HL-60 (cell line): ENCODE measurements at places on chromosomes 12 and 14.

DNA sequence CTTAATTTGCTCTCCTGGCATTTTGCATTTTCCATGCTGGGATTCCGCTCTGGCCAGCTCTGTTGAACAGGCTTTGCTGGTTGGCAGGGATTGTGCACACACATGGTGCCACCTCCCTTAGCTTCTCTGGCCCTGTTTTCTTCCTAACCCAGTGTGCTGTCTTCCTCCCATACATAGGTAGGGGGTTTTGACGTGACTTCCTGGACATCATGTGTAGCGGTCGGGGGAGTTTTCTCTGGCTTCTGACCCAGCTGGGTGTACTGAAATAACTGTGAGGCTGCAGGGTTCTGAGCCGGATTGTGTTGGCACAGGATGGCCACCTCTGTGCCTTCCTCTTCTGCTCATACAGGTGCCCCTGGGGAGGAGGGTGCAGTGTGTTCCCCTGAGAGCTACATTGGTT, 25.7 kb downstream of the C14orf132 start:
- no peak for DNase-seq

GRCh38 chr14:106530423-106531107, 1004.2 kb downstream of the TMEM121 start:
- DNase-seq = no peak

DNA sequence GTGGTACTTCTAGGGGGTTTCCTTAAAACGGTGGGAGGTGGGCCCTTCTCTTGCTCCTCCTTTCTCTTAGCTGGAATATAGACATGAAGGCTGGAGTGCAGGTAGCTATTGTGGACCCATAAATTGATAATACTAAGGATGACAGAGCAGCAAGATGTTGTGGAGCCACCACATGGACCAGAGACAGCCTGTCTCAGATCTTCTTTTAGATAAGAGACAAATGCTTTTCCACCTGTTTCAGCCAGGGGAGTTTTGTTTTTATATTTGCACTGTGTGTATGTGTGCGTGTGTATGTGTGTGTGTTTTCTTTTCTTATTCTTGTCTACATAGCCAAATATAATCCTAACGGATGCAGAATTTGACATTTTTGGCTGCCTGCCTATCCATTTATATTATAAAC, 62.9 kb upstream of the HIF1A start:
- DNase-seq = no peak

- DNase-seq = no peak
These were observed 6.0 kb downstream of the PSMB11 start for GRCh38 chr14:23047751-23048693.

DNA sequence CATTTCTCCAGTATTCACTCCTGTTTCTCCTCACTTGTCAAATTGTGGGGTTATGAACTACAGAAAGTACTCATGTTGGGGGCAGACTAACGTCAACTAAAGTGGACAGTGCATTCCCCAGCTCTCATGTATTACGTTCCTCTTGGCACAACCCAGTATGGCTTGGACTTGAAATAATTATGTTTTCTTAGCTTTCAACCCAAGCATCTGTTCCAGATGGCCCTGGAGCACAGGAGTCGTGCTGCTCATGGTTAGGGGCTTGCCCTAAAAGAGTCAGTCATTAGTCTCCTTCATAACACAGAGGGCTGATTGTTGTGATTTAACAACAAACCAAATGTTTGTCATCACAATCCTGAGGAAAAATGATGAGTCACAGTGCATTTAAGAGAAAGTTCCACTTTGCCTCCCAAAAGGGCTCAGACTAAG, 154.4 kb downstream of the RPAP3 start:
- DNase-seq = no peak

DNA sequence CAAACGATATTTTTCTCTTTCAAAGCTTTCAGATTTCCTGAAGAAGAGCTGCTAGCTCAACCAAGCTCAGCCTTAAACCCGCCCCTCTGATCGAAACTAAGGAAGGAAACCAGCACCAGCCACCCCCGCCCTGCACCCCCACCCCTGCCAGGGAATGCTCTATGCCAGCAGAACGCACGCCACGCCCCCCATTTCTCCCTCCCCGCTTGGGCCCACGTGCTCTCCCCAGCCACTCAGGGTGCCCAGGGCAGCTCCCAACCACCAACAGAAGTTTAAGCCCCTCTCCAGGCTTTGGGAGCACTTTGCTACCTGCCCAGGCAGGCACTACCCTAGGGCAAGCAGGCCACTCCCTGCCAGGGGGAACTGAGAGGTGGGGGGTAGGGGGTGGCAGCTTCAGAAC, 18.8 kb upstream of the KRT78 start:
- DNase-seq = no peak

DNA sequence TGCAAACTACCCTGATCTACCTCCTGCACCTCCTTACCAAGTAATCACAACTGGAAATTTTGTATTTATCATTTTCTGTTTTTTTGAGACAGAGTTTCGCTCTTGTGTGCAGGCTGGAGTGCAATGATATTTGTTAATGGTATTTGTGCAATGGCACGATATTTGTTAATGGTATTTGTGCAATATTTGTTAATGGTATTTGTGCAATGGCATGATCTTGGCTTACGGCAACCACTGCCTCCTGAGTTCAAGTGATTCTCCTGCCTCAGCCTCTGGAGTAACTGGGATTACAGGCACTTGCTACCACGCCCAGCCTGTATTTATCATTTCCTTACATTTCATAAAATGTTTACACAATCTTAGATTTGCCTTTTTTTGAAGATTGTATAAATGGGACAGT, 5.7 kb upstream of the NECAP1 start:
- no peak for DNase-seq

GRCh38 chr12:89709995-89710872, 1.6 kb upstream of the ATP2B1 start:
- DNase-seq = peak; percentile 41

- DNase-seq = no peak
These were observed 74.3 kb downstream of the IGF1 start for GRCh38 chr12:102406033-102406584.

DNA sequence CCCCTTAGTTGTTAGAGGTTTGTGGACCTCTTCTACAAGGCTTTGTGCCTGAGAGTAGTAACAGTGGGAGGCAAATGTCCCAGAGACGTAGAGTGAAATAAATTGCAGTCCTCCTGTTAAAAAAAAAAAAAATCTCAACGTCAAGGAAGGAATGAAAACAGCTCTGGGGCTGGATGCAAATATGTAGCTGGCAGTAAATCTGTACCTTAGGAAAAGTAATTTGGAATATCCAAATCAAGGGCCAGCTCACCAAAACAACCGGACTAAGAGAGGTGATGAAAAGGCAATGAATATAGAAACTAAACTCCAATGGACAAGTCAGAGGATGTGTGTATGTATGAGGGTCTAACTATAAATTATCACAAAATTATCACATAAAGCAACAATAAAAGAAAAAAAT, 27.0 kb downstream of the SINHCAF start:
- DNase-seq = no peak

GRCh38 chr14:80419345-80419744, 208.0 kb upstream of the DIO2 start:
- no peak for DNase-seq

GRCh38 chr12:452667-453210, 7.0 kb upstream of the B4GALNT3 start:
- peak; percentile 73 for DNase-seq

- no peak for DNase-seq
These were observed 30.8 kb upstream of the CMKLR1 start for GRCh38 chr12:108369736-108370396.

GRCh38 chr14:23058654-23059504, 1.6 kb upstream of the CDH24 start:
- no peak for DNase-seq

GRCh38 chr12:30701056-30701455, 5.4 kb upstream of the IPO8 start:
- DNase-seq = no peak

DNA sequence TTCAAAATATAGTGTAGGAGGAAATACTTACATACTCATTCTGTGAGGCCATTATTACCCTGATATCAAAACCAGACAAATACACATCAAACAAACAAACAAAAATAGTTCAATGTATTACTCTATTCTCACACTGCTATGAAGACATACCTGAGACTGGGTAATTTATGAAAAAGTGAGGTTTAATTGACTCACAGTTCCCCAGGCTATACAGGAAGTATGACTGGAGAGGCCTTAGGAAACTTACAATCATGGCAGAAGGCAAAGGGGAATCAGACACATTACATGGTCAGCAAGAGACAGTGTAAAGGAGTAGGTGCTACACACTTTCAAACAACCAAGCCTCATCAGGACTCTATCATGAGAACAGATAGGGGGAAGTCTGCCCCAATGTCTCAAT, 1023.2 kb downstream of the TMTC2 start:
- DNase-seq = no peak

DNA sequence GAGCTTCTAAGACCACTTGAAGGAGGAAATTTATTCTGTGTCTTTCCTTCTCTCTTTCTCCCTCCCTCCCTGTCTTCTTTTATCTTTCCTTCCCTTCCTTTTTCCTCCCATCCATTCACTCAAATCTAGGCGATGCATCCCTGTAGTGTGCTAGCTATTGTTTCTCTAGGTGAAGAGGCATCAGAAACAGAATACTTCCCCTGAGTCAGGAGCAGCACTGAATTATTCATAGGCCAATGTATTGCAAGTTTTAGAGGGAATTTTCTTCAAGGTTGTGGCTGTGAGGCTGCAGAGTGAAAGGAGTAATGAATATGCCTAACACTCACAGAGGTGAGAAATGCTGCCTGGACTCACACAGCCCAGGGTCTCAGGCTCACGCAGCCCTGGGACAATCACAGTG, 23.2 kb downstream of the CCDC177 start:
- no peak for DNase-seq

- peak; percentile 47 for DNase-seq
These were observed 157.4 kb upstream of the FOXG1 start for GRCh38 chr14:28608851-28609828.

DNA sequence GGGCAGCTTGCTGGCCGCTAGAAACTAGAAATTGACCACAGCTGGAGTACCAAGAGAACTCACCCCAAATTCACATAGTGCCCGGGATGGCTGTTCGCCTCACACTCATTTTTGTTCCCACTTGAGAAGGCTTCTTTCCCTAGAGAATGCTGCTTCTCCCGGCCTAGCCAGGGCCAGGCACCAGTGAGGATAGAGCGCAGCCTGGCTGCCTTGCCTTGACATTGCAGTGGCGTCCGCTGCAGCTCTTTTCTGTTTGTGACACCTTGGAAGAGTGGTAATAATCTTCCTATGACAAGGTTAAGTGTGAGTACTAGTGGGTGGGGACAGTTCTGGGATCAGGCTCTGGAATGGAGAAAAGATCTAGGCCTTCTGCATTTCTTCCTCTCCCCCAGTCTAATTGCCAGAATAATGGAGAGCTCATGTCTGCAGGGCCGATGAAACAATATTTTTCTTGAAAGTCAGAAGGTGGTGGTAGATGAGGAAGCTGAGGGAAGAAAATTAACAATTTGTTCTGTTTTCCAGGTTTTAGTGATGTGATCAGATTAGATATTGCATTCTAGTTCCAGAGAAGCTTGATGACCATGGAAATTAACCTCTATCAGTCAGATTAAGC, 3.7 kb downstream of the TMEM253 start:
- DNase-seq = no peak

GRCh38 chr12:46771268-46771827, 54.4 kb downstream of the SLC38A4 start:
- no peak for DNase-seq

GRCh38 chr12:66244446-66244845, 55.4 kb downstream of the IRAK3 start:
- DNase-seq = no peak

GRCh38 chr12:44626883-44627282, 249.2 kb downstream of the NELL2 start:
- DNase-seq = no peak

DNA sequence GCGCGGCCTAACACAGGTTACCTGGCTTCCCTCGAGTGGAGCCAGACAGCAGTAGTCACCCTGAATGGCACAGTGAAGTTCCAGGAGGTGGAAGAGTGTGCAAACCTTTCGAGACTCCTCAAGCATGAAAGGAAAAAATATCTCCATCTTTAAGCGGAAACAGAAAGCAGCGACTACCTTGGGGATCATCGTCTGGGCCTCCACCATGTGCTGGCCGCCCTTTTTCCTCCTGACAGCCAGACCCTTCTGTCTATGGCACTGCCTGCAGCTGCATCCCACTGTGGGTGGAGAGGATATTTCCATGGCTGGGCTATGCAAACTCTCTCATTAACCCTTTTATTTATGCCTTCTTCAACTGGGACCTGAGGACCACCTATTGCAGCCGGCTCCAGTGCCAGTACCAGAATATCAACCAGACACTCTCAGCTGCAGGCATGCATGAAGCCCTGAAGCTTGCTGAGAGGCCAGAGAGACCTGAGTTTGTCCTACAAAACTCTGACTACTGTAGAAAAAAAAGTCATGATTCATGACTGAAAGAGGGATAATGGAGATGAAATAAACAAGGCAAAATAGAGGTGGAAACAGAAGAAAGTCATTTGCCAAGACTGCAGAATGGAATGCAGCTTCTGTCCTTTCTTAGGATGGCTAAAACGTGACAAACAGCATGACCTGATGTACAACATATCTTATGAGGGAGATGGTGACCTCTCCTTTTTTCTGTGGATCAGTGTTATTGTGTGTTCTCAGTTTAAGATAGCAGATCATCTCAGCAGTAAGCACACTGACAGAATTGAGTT, 2.4 kb upstream of the HEBP1 start:
- no peak for DNase-seq

DNA sequence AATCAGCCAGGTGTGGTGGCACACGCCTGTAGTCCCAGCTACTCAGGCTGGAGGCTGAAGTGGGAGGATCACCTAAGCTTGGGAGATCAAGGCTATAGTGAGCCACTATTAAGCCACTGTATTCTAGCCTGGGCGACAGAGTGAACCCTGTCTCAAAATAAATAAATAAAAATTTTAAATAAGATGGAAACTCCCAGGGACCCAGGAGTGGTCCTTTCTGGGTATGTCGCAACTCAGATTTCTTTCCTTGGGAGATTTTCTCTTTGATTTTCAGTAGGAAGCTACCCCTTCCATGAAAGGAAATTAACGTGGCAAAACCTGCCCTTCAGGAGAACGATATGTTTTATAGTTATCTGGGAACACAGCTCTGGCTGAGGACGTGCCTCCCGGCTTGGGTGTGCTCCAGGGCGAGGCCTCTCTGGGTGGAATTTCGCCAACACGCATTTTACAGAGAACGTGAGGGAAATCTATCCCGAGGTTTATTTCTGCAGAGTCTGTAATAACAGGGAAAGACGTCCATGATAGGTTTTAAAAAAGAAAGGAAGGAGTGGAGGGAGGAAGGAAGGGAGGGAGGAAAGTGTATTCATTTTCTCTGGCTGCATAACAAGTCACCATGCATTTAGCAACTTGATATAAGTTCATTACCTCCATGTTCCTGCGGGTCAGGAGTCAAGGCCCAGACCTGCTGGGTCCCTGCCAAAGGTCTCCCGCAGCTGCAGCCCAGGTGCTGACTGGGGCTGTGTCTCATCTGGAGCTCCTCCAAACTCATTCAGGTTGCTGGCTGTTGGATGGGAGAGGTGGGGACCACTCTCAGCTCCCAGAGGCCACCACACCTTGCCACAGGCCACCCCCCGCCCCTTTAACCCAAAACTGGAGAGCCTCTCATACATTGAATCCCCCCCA, 80.6 kb upstream of the GSC start:
- DNase-seq = no peak

DNA sequence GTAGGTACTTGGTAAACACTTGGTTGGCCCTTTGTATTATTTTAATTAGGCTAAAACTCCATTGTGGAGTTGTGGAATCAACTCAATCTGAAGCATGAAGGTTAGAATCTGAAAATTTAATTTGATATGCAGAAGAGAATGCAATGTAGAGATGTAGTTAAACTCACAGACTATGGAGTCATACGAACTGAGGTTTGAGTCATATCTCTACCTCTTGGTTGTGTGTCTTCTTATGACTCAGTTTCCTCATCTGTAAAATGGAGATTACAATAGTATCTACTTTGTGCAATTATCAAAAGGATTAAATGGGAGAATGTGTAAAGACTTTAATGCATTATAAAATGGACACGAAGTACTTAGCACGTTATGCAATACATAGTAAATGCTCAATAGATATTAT, 146.0 kb upstream of the IFNG-AS1 start:
- DNase-seq = no peak
